Stimulated activated CD8-positive, alpha-beta memory T cell treated with anti-CD3 and anti-CD28 coated beads, Interleukin-4, amount 100 ng/mL, for 4 hours (primary cell): ENCODE measurements at places on chromosomes 5 and 9.

DNA sequence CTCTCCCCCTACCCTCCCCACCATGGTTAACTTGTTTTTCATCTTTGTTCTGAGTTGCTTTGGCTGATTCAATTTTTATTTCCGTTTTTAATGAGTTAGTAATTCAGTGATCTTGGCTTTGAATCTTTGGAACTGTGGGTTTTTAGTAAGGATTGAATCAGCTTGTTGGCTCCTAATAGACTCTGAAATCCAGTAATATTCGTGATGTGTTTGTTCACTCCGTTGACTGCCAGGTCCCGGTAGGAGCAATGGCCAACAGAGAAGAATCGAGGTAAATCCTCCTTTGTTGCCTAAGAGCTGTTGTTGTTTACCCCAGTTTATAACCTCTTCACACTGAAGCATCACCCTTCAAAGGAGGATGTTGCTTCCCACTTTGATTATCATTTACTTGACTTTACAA, 92.7 kb downstream of the PCSK1 start:
- DNase-seq, result no peak

DNA sequence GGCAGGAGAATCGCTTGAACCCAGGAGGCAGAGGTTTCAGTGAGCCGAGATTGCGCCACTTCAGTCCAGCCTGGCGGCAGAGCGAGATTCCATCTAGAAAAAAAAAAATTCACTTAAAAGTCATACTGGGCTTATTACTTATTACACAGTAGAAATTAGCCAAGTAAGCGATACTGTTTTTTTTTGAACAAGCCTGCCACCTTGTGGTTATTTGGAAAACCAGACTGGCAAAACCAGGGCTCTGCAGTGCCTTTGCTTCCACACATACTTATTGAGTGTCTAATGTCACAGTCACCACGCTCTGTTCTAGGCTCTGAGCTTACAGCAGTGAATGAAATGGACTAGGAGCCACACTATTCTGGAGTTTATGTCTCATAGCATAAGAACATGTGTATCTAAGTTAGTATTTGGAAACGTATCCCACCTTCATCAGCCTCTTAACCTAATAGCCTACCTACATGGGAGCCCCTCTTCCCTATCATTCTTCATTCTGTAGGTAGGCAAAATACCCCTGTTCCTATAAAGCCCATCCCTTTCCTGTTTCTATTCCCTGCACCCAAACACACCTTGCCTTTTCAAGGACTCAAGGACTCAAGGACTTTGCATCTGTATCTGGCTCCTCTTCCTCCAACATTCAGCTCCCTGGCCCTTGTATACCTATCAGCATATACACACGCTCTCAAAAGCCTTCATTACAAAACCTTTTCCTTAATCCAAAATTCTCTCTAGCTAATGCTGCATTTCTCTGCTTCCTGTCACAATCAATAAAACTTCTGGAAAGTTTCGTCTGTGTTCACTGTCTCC, 13.9 kb upstream of the BASP1 start:
- no peak for DNase-seq

GRCh38 chr5:94908889-94909480, 290.5 kb downstream of the SLF1 start:
- no peak for DNase-seq

DNA sequence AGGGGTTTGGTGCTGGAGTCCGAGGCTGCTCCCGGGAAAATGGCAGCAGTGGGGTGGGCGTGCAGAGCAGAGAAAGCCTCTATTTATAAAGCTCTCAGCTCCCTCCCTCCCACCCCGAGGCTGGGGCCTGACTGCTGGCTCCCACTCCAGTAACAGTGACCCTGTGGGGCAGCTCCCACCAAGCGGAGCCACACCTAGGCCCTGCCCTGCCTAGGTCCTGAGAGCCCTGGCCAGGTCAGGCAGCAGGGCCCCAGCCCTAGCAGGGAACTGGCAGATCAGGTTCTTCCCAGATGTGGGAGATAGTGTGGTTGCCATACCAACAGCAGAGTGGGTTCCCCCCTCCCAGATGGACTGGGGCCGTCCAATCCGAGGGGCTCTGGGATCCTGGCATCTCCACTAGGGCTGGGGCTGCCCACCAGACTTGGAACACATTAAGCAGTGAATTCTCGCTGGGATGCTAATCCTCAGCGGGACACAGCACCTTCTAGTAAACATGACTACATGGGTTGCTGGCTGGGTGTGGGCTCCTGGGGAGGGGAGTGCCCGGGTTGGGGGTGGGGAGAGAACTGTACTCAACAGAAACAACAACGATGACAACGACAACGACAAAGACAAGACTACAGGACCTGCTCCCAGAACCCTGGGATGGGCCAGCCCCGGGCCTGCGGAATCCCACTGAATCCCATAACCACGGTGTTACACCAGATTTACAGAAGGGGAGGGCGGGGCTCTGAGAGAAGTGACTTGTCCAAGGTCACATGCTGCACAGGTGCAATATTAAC, 1.5 kb downstream of the SH3GLB2 start:
- DNase-seq, result no peak

- no peak for DNase-seq
Measured at GRCh38 chr9:87606841-87607521, 109.3 kb downstream of the DAPK1 start.

GRCh38 chr9:27053369-27054022, 48.0 kb upstream of the LRRC19 start:
- no peak for DNase-seq

DNA sequence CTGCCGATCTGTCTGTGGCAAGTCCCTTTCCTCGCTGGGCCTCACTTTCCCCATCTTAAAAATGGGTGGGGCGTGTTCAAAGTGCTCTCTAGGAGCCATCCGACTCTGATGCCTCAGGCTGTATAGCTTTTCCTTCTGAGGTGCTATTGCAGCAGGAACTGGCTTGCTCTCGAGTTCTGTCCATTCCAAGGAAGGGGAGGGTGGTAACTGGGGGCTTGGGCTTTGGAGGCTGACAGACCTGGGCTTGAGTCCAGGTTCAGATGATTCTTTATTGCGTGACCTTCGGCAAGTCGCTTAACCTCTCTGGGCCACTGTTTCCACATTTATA, 139.5 kb downstream of the RGS3 start:
- no peak for DNase-seq

DNA sequence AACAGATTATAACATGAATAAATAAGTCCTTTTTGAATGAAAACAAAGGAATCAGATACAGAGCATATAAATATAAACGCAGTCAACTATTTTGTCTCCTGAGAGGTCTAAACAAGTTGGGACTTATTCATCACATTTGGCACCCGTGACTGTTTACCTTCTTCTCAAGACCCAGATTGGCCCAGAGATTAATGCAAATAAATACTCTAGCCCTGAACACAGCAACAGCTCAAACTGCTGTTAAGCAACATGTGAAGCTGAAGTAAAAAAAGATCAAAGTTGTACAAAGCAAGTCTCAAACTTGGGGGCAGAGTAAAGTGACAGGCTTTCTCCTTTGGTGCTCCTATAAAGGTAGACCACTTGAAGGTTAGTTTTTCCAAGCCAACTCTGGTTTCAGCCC, 95.0 kb upstream of the NR5A1 start:
- DNase-seq, result no peak

DNA sequence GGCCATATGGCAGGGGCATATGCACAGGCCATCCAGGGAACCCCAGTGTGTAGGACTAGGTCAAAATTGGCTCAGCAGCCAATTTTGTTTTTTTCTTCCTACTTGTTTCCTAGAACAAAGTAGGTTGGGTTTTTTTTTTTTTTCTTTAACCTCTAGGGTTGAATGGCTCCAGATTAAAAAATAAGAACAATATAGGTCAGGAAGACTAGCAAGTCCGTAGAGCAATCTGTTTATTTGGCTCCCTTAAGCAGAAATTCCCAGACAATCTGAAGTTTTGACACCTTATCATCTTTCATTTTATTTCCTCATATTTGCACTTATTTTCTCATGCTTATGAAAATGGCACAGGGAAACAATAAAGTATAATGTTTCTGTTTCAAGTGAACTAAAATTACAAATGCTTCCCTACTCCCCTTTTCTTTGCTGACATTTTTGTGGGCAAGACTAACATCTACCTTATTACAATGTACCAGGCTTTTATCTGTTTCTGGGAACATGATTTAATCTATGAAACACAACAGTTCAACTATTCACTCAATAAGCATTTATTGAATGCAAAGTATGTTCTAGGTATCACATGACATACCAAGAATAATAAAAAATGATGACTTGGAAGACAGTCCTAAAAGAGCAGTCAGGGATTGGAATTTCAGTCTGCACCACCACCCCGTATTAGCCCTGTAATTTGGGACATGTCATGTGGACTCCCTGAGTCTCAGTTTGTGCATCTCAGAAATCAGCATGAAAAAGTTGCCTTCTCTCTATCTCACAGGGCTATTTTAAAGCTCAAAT, 30.5 kb downstream of the TLR4 start:
- no peak for DNase-seq

DNA sequence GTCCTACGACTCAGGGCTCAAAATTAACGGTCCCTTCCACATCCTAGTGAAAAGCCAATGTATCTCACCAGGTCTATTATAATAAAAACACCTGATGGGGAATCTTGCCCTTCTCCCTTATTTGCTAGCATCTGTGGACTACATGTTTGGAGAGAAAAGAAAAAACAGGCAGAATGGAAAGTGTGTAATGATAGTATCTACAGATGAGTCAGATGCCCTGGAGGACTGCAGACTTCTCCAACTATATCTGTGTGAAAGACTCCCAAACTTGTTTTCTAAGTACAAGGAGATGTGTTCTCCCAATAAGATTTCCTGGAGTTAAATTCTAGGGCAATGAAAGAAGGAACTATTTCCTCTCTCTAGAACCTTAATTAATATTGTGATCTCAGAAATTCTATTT, 66.0 kb downstream of the FOXB2 start:
- no peak for DNase-seq
